ENCODE measurements at places on chromosomes 1 and 21. TPM values are rescaled to one million over a fixed set of nuclear protein-coding genes. Genes with fewer than 3 reads are reported as not detected.

The OR2L8 gene
- polyA plus RNA-seq, result not detected

GRCh38 chr1:1021920-1022259, 2.0 kb downstream of the AGRN start:
- no peak for DNase-seq

DNA sequence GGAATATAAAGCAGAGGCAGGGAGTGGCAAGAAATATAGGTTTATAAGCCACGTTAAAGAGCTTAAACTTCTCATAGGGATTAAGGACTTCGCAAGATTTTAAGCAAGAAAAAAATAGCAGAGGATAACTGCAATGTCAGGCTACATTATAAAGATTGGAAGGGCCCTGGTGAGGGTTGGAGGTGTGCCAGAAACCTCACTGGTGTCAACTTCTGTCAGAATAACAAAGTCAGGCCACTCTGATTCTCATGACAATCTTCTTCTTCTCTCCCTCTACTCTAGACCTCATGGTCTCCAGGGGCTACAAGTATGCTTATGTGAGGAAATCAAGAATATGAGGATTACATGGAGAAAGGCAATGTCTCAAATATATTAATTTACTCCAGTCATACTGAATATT, 32.6 kb upstream of the FMO2 start:
- no peak for DNase-seq

The LIPI gene
- polyA plus RNA-seq, result 0.38 TPM

- DNase-seq, result no peak
Measured at GRCh38 chr1:26403656-26404055, 7.0 kb upstream of the LIN28A start.

The ZBTB18 gene
- polyA plus RNA-seq, result 27.3 TPM

All from left kidney (tissue), 8 donors.